ENCODE measurements at places on chromosomes 16 and 17.

DNA sequence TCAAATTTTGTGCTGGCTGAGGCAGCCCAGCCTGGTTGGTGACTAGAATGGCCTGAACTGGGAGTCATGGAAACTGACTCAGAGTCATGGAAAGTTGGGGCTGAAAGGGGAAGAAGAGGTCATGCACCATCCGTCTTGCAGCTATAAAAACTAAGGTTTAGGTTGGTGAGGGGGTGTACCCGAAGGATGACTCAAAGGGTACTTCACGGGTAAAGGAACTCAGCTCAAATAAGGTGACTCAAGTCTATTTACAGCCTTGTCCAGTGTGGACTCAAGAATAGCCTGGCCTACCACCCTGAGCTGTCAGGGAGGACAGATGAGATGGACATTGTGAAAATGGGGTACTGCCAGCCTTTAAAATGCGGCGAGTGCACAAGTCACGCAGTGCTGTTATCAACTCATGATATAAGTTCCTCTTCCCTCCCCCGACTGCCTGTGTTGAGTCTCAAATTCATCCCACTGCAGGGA, 18.6 kb downstream of the CD300LB start:
- peak; percentile 54 for DNase-seq

DNA sequence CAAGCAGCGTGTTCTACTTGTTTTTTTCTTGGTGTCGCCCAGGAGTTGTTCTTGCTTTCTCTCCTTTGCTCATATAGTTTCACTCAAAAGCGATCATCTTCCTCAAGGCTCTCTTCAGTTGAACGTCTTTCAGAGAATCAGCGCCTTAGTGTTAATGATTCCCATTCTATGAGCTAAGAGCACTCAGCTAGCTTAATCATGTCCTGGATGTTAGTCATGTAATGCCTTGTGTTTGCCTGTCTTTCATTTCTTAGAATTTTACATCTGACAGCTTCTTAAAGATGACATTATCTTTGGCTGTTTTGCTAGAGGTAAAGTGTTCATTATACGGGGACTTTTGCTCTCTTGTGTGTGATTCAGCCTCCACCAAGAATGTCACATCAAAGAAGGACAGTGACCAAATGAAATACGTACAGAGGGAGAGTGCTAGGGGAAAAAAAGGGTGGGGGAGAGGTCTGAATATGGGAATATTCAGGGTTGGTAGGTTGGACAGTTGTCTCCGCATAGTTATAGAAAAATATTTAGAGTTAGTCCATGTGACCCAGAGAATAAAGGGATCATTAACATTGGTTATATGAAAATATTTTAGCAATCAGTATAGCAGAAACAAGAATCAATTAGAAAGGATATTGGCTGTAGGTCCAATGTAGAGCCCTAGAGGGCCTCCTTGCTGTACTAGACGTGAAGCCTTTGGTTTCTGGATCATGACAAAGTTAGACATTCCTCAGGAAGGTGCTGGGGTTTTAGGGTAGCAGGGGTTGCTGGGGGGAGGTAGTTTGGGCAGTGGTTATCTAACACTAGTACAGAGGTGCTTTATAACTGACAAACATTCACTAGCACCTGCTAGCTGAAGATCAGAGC, 31.9 kb upstream of the ANKFN1 start:
- no peak for DNase-seq

- DNase-seq = no peak
Observed at GRCh38 chr16:84434800-84435199, 66.5 kb downstream of the ATP2C2 start.

GRCh38 chr16:14164916-14165662, 94.0 kb downstream of the MRTFB start:
- no peak for DNase-seq

Measured in stimulated activated effector memory CD8-positive, alpha-beta T cell treated with anti-CD3 and anti-CD28 coated beads, Interleukin-12 subunit alpha, Interleukin-12 subunit beta, amount 100 ng/mL, for 72 hours (primary cell).